ENCODE measurements at places on chromosomes 12 and 14.

DNA sequence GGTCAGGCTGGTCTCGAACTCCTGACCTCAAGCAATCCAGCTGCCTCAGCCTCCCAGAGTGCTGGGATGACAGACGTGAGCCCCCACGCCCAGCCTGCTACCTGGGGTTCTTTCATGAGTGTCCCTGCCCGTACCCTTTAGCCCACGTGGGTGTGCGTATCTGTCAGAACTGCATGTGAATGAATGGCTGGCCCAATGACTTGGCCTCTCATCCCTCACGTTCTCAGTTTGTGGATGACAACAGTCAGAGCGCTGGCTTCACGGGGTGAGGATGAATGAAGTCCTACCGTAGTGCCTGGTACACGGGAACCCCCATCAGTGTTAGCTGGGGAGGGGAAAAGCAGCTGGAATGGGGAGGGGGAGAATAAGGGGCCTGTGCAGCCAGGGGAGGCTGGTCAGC, 16.1 kb upstream of the ZDHHC22 start:
- no peak for DNase-seq

GRCh38 chr12:103207936-103208335, 250.5 kb downstream of the ASCL1 start:
- no peak for DNase-seq

- peak; percentile 39 for DNase-seq
Observed at GRCh38 chr14:106738075-106738474, 1211.7 kb downstream of the TMEM121 start.

- DNase-seq, result no peak
Observed at GRCh38 chr12:25585021-25585523, 32.0 kb upstream of the LMNTD1 start.

DNA sequence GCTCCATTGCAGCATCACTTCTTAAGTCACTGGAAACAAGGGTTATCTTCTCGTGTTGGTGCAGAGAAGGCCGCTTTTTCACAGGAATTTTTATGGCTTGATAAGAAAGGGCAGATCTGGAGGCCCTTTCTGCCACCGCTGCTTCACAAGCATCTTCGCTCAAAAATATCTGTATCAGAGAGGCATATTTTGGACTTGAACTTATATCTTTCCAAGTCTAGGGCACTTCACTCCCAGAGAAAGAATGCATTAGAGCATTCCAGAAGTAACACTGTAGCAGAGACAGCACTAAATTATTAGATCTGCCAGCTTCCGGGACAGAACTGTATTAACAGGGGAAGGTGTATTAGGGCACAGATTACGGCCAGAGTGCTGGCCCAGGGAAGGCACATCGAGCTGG, 151.7 kb upstream of the AMIGO2 start:
- DNase-seq, result no peak

DNA sequence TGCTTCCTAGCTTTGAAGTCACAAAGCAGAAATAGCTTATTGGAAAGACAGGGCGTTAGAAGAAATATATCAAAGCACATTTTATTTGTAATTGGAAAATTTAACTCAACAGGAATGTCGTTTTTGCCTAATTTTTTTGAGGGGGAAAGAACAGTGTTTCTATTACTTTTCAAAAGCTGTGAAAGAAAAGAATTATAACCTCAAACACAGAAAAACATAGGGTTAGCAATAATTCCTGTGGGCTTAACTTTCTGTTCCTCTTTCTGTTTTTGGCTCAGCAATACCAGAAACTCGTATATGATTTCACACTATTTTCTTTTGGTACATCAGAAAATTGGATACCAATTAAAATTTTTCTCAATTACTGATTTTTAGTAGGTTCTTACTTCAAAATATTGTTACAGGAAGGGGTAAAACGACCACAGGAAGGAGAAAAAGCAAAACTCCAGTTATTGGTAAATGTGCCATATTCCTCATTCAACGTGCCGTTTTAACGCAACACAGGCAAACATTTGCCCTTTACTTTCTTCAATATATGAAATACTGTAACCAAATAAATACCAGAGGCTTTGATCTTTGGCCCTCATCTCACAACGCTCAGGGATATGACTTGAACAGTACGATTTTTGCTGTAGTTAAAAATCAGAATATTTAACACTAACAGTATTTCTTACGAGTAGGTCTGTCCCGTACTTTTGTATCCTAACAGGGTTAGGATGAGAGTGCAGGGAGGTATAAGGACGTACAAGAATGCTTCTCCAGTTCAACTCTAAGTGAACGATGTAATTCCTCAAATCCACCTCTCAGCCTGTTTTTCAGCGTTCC, 1.3 kb upstream of the RNU6-7 start:
- DNase-seq, result no peak

- no peak for DNase-seq
Observed at GRCh38 chr14:32027255-32027939, 49.7 kb upstream of the ARHGAP5 start.

- no peak for DNase-seq
Observed at GRCh38 chr14:71525663-71526221, 406.5 kb upstream of the RGS6 start.

GRCh38 chr12:118332511-118332910, 40.2 kb downstream of the TAOK3 start:
- no peak for DNase-seq

GRCh38 chr12:53225635-53226424, 6.2 kb downstream of the RARG start:
- DNase-seq, result no peak

DNA sequence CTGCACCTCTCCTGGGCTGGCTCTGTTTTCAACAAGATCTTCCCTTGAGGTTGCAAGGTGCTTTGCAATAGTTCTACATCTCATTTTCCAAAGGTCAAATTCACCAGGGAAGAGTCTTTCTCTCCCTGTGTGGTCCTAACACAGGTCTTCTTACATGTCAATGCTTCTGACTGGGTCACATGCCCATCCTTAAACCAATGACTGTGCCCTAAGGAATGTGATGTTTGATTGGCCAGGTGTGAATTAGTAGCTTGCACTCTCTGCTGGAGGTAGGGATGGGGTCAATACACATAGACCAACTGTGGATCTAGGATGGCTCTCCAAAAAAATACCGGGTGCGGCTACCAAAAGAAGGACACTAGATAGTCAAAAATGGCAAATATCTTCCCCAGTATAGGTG, 19.9 kb upstream of the KCNK10 start:
- no peak for DNase-seq

- no peak for DNase-seq
Observed at GRCh38 chr14:104557086-104557485, 22.5 kb upstream of the C14orf180 start.

DNA sequence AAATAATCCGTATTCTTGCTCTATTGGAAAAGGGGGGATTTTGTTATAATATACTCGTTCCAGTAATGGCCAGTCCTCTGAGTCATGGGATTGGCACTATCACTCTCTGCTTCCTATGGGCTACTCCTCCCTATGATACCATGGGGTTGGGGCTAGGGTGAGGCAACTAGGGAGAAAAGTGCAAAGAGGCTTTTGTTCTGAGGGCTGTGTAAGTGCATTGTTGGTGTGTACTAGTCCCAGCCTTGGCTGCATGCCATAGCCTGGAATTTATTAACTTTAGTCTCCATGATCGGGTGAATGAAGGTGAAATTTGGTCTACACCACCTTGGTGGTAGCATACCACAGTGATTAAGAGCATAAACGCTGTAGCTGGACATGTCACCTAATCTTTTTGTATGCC, 247.6 kb downstream of the RPAP3 start:
- no peak for DNase-seq

DNA sequence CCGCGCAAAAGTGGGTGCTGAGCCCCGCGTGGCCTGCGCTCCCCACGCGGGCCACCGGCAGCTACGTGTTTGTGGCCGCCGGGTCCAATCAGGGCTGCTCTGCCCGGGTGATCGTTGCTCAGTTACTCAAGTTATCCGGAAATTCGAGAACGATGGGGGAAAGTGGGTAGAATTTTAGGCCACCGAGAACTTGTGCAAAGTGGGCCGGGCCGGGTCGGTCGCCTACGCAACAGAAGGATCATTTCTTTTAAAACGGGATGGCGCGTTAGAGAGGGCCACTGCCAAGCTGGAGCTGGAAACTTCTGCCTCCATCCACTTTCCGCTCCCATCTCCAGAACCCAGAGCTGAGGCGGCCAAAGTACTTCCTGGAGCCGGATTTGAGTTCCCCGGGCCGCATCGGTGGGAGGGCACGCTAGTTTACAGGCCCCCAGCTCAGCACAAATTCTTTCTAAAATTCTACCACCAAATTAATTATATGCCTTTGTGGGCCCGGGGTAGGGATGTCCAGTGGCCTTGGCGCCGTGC, 3.5 kb downstream of the RFX4 start:
- DNase-seq, result no peak

- DNase-seq, result no peak
Observed at GRCh38 chr12:25187781-25188180, 7.2 kb downstream of the DNAI7 start.

- DNase-seq, result no peak
Observed at GRCh38 chr12:57474862-57475261, 4.8 kb downstream of the ARHGAP9 start.

GRCh38 chr12:128699106-128699505, 124.7 kb downstream of the SLC15A4 start:
- DNase-seq, result no peak

- DNase-seq, result no peak
Observed at GRCh38 chr12:50599366-50600095, 94.7 kb downstream of the DIP2B start.

- no peak for DNase-seq
Observed at GRCh38 chr12:30286345-30286926, 409.2 kb downstream of the IPO8 start.

GRCh38 chr12:122226366-122227125, 694 bp upstream of the DIABLO start:
- DNase-seq, result no peak

DNA sequence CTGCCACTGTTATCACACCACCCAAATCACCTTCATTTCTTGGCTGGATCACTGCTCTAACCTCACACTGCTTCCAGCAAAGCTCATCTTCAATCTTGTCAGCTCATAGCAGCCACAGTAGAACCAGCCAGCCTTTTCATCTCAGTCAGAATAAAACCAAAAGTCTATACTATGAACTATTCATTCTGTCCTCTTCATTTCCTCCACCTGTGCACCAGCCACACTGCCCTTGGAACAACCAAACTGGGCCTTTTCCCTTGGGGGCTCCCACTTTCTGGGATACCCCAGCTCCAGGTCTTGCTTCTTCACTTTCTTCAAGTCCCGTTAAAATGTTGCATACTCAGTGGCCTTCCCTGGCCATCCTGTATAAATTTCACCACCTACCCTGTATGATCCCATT, 234.4 kb upstream of the DAAM1 start:
- no peak for DNase-seq

DNA sequence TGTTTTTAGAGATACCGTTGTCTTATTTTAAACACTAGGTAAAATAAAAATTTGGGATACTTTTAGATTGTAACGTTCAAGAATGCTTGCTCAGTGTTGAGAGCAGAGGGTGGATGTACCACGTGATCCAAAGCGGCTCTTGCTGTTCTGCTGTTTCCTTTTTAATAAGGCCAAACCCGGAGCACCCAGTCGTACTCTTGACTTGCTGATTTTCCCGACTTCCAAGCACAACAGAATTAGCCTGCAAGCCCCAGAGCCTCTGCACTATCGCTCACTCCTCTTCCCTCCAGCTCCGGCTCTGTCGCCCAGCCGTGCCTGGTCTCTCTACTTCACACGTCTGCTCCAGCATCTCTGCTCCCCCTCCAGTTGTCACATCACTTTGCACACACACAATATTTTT, 77.3 kb downstream of the EMP1 start:
- DNase-seq, result no peak

GRCh38 chr12:5945071-5946008, at the start of gene ANO2:
Gene ANO2 (minus strand): TSS chr12:5945259. CDS start chr12:5945217, 42 bp downstream.
- no peak for DNase-seq

GRCh38 chr12:52006726-52007157, at the start of gene TAMALIN:
Gene TAMALIN (plus strand): TSS chr12:52006946. CDS start chr12:52007020, 74 bp downstream.
- peak; percentile 77 for DNase-seq

DNA sequence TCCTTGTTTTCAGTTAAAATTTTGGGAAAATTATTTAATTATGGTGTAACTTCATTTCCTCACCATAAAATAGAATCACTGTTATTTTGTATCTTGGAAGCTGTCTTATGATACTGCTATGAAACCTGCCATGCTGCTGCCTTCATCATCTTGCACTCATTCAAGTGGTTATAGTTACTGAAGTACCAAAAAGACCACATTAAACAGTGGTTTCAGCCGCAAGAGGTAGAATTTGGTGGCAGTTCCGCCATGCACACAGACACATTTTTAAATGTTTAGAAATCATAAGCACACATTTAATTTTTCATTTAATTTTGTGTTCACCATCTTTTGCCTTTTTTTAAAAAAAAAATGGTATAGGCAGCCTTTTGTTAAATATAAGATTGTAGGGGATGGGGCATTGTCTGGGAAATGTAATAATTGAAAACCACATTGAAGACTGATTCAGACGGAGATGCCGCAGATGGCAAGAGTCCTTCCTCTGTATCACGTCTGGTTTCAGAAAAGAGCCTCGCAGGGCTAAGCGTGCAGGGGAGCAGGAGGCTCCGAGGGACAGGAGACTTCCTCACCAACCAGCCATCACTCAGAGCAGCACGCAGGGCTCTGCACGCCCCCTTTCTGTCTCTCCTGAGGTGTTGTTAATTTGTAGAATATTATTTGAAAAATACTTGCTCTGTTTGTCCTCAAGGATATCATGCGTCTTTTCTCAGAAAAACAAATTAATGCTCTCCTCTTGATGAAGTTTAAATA, 115.2 kb upstream of the PELI2 start:
- peak; percentile 78 for DNase-seq

DNA sequence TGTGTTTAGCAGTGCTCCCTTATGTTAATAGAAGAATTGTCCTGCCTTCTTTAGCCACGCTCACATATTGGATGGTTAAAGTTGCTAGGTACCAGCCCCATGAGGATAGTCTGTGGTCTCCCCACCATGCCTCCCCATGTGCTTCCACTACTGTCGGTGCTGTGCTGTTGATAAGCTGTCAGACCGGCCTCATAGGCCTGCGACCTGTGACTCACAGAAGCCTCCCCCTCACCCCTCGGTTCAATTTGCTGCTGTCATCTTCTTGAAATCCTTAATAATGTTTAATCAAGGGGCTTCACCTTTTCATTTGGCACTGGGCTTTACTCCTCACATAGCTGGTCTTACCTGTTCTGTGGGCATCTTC, 227.2 kb downstream of the NPAS3 start:
- no peak for DNase-seq

GRCh38 chr12:12432364-12432763, 75.5 kb downstream of the BORCS5 start:
- no peak for DNase-seq

- no peak for DNase-seq
Observed at GRCh38 chr14:52434955-52435354, 117.3 kb downstream of the TXNDC16 start.

- DNase-seq, result no peak
Observed at GRCh38 chr12:39239490-39240486, 203.1 kb downstream of the KIF21A start.

GRCh38 chr14:61296719-61297502, 15.8 kb upstream of the TMEM30B start:
- DNase-seq, result peak; percentile 65

- no peak for DNase-seq
Observed at GRCh38 chr12:108269224-108269623, 69.9 kb downstream of the CMKLR1 start.

GRCh38 chr14:88228522-88229236, 94.4 kb downstream of the KCNK10 start:
- no peak for DNase-seq

Data from naive thymus-derived CD8-positive, alpha-beta T cell (primary cell).